ENCODE measurements at places on chromosomes 6 and 20. TPM values are rescaled to one million over a fixed set of nuclear protein-coding genes. Genes with fewer than 3 reads are reported as not detected.

The ELOVL2 gene
- 21.1 TPM for total RNA-seq

The PPIL1 gene
- 77.8 TPM for total RNA-seq

The CAGE1 gene
- not detected for total RNA-seq

The ZMYND8 gene
- total RNA-seq, result 45.4 TPM

The CCM2L gene
- total RNA-seq, result 1.2 TPM

The ZC2HC1B gene
- not detected for total RNA-seq

The TTK gene
- total RNA-seq, result 82.2 TPM

The PEDS1 gene
- 67.7 TPM for total RNA-seq

The SIRPB2 gene
- total RNA-seq, result not detected

DNA sequence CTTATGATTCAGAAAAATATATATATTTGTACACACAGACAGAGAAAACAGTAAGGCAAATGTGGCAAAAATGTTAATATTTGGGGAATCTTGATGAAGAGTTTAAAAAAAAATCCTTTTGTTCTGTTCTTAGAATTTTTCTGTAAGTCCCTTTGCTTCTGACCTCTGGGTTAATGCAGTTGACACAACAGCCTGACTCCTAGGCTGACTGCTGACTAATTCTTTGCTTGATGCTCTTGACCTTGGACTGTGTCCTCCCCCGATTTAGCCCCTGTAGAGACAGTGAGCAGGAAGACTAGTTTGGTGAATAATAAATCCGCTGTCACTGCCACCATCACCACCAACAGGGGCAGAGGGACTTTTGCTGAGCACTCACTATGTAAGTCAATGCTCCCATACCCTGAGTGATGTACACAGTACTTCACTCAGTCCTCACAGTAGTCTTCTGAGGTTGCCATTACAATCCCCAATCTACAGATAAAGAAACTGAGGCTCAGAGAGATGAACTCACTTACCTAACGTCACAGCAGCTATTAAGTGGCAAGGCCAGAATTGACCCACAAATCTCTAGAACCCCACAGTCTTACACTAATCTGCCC is 71.7 kb downstream of the SNX5 start:
- DNase-seq, result no peak

DNA sequence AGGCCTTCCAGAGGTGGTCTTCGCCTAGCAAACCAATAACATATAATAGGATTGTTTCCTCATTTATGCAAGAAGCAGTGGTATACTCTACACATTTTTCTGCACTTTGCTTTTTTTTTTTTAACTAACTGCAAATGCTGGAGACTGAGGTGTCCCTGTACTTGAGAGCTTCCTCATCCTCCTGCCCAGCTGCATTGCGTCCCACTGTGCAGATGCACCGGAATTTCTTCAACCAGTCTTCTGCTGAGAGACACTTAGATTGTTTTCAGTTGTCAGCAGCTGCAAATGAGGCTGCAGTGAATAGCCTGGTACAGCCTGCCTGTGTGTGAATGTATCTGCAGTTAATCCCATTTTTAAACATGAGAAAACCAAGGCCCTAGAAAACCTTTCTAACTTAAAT is 11.5 kb downstream of the FGD2 start:
- DNase-seq, result no peak

DNA sequence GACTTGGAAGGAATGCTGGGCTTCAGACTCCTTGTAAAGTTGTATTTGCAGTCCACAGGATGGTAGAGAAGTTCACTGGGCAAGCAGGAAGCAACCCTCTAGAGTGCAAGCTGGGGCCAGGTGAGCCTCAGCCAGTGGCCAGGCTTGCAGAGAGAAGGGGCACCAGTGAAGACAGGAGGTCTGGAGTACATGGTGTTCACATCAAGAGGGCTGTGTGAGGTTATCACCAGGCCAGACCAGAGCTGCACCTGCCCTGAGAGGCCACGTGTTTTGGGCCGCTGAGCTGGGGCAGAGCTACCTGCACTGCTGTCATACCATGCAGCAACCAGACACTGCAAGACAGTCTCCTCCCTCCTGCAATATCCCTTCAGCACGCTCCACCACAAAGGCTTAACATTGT is 79.0 kb downstream of the SH3BGRL2 start:
- no peak for DNase-seq

- DNase-seq, result peak; percentile 19
These were observed 3.5 kb upstream of the EFHC1 start for GRCh38 chr6:52416629-52417151.

- DNase-seq, result no peak
These were observed 137.6 kb upstream of the MARCKS start for GRCh38 chr6:113719545-113719944.

DNA sequence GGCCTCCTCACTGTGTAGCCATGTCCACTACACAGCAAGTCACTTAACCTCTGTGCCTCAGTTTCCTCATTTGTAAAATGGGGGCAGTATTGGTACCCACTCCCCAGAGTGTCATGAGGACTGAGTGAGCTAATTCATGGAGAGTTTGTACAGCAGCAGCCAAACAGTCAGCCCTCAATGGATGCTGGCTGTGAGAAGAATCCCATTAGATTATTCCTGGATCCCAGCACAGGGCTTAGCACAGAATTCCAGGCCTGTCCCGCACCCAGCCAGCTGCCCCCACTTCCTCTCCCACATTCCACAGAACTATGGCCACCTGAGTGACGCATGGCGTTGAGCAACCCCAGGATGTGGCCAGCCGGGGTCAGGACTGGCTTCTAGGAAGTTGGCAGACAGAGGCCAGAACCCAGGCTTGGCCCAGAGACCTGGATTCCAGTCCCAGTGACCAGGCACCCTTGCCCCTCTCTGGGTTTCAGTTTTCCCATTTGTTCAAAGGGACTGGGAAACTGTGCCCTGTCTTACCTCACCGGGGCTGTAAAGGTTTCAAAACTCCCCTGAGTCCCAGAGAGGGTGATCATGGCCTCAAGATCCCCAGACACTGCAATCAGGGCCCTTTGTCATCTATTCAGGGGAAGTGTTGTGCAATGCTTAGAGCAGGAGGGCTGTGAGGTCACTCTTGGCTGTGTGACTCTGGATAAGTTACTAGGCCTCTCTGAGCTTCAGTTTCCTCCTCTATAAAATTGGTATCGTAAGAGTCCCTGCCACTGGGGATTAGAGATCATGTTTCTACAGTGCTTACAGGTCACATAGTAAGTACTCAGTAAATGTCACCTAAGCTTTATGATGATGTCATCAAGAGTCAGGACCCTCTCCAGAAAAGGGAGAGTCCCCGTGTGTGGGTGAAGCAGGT is 3.0 kb upstream of the TGM2 start:
- DNase-seq, result peak; percentile 83

DNA sequence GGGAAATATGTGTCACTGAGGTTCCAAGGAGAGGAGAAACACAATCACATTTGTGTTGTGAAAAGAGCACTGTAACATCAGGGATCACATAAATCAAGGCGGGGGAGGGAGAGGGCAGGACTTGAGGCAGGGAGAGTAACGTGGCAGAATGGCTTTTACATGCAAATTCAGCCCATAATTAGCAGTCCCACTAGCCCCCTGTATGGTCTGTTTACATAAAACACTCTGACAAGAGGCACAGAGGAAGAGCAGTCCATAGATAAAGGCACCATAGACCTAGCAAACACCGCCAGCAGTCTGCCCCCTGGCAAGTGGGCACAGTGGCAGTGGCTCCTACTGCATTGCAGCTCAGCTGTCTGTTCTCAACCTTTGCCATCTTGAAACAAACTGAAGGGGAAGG is 82.7 kb downstream of the LYRM2 start:
- DNase-seq, result no peak

DNA sequence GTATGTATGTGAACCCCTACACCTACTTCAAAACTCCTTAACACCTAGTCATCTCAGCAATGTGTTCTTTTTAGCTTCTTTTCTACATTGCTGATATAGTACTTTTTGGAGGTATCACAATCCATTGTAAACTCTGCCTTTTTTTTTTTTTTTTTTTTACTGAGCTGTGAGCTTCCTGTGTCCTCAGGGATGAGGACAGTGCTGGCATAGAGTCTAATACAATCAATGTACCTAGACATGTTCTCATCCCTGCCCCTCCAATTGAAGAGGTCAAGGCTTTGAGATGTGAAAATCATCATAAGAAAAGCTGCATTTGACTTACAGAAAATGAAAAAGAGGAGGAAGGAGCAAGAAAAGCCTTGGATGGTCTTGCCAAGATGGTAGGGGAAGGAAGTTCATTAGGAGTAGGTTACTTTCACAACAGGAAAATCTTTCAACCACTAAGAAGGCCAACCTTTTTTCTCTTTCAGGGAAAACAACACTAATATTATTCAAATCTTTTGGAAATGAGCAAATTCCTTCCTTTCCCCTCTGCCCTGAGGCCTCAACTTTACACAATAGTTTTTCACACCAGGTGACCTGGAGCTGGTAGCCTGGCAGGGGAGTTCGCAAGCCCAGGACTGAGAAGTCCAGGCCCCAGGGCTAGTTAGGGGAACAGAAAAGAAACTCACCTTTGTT is 2.8 kb upstream of the JARID2 start:
- DNase-seq, result no peak

- DNase-seq, result no peak
These were observed 503.2 kb downstream of the PKHD1 start for GRCh38 chr6:51584163-51584562.

- DNase-seq, result peak; percentile 14
These were observed 90.9 kb downstream of the FOXO3 start for GRCh38 chr6:108651340-108652227.

DNA sequence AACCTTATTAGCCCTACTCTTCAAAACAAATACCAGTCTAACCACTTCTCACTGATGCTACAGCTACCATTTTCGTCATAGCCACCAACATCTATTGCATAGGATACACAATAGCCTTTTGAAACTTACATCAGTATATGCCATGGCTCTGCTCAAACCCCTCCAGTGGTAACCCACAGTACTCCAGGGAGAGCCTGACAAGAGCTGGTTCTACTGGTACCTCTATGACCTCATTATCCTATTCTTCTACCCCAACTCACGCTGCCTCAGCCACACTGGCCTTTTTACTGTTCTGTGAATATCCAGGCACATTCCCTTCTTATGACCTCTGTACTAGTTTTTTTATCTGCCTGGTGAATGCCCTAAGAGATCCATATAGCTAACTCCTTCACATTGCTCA is 157.6 kb downstream of the ARHGAP18 start:
- DNase-seq, result no peak

- DNase-seq, result peak; percentile 12
These were observed 263.0 kb upstream of the PLCB4 start for GRCh38 chr20:8805737-8806442.

GRCh38 chr20:62834967-62835730 is 18.3 kb downstream of the COL9A3 start:
- DNase-seq, result no peak

DNA sequence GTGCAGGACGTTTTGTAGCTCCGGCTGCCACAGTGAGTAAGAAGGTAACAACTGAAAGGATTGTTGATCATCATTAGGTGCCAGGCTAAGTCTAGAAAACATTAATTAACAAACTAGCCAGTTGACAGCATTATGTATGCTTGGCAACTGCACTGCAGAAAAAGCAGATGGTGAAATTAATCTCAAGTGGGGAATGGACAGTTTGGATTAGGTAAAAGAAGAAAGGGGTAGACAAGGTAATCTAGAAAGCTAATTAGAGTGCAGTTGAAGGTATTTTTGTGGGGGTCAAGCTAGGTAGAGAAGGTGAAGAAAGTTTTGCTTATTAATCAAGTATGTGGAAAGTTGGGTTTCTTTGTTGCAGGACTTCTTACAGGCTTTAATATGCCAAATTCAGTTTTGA is 69.7 kb upstream of the HINT3 start:
- no peak for DNase-seq

- no peak for DNase-seq
These were observed 10.9 kb downstream of the PSMB1 start for GRCh38 chr6:170542031-170542719.

- no peak for DNase-seq
These were observed 9.5 kb downstream of the RPL10A start for GRCh38 chr6:35477551-35478179.

DNA sequence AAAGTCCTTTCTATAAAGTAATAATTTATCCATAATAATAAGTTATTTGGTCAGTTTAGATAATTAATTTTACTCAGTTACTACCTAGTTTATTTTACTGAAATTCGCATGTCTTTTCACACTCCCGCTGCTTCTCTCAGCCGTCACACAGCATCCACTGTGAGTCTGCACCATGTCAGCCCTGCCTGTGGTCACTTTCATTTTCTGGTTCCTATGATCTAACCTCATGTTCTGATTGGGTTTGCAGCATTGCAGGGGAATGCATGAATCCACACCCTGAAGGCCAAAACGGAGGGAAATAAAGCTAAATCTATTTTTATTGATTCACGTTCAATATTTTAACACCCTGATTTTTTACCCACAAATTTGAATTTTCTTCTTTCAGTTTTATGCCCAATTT is 47.4 kb downstream of the PDE10A start:
- DNase-seq, result no peak

DNA sequence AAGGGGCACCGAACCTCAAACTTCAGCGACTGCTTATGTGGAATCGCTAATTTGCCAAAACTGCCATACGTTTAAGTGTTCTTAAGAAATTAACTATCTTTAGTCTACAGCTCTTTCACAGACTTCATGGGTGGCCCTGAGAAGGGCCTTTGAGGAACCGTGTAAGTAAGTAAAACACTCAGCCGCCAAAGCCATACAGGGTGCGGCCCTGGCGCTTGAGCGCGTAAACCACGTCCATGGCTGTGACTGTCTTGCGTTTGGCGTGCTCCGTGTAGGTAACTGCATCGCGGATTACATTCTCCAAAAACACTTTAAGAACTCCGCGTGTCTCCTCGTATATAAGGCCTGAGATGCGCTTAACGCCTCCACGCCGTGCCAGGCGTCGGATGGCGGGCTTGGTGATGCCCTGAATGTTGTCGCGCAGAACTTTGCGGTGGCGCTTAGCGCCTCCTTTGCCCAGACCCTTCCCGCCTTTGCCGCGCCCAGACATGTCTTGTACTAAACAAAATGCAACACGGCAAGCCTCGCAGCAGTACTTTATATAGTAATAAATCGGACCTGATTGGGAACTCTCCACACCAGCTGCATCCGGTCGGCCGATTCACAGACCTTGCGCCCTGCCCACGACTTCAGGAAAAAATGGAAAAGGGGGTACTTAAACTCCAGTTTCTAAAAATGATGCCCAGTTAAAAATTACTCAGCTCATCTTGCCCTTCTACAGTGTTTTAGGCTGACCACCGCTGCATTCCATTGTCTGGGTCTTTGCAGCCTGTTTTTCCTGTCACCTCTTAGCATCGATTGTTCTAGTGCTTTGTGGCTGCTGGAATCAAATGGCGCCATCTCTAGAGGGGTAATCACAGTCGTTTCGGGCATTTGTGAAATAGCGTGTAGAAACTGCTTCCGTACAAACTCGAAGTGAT is 38.9 kb downstream of the OR2B2 start:
- DNase-seq, result peak; percentile 86
